ENCODE measurements at places on chromosomes 1 and 21.

DNA sequence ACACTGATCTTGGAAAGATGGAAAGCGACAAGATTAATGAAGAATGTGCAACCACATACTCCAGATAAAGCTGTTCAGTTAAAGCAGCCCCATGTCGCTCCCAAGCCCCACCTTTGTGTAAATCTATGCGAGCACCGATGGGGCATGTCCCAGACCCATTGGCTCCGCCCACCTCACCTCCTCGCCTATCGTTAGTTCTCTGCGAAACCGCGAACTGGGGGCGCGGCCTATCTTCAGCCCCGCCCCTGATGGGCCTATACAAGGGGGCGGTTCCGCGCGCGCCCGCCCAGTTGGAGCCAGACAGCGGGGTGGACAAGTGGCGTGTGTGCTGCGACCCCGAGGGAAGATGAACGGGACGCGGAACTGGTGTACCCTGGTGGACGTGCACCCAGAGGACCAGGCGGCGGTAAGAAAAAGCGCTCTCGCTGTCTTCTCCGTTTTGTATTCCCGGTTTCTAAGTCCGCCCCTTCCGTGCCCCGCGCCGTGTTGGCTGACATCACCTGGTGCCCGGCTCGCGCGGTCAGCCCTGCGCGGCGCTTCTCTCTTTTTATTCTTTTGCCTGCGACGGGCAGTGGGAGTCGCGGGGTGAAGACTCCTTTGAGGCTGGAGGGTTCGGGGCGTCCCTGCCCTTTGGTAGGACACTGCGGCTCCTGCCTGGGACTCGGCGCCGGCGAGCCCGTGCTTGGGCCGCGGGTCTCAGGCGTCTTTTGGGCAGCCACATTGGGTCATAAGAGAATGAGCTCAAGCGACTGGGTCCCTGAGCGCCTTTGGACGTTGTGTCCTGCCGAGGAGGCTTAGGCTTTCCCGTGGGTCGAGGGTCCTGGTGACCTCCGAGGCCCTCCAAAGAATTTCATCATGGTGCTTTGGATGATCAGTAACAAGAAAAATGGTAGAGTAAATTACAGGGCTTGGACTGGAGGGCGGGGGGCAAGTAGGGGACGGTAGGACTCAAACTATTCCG lies at the start of gene TUFT1:
TUFT1 (plus strand) TSS at position 289 of the 961 bp plus-strand sequence; CDS start at position 347, 58 bp downstream.
- peak; percentile 95 for DNase-seq

- no peak for DNase-seq
These were observed 64.9 kb downstream of the TGFB2 start for GRCh38 chr1:218409946-218410510.

- no peak for DNase-seq
These were observed 114.8 kb downstream of the DNAH14 start for GRCh38 chr1:225044258-225044657.

- DNase-seq: no peak
These were observed 25.0 kb upstream of the AGBL4 start for GRCh38 chr1:50048791-50049190.

- no peak for DNase-seq
These were observed 256.8 kb downstream of the TOMM20 start for GRCh38 chr1:234871710-234872271.

GRCh38 chr21:41677671-41678015 lies 89.2 kb downstream of the RIPK4 start:
- no peak for DNase-seq

- no peak for DNase-seq
These were observed 331.4 kb upstream of the USP24 start for GRCh38 chr1:55546553-55546952.

- DNase-seq: peak; percentile 55
These were observed 690 bp downstream of the EPS8L3 start for GRCh38 chr1:109762821-109763645.

DNA sequence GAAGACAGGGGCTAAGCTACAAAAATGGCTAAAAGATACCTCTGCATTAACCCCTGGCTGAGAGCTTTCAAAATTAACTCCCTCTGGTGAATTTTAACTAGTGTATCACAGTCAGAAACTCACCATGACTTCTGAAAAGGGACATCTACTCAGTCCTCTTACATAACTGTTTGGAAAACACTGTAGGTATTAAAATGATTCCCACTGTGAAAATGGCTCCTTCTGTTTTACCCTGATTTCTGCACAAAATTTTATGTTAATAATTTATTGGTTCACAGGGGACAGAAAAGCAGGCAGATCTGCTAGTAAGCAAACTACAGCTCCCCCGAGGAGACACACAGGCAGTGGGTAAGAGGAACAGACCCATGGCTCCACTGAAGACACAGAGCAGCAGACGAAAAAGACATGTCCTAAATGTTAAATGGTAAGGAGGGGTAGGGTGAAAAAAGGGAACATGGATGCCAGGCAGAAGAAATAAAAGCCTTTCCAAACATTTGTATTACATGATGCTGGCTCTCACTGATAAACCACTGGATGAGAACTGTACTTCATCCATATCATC lies 111.7 kb downstream of the SLC45A1 start:
- no peak for DNase-seq

- no peak for DNase-seq
These were observed 4.7 kb downstream of the OR14I1 start for GRCh38 chr1:248697907-248698306.

DNA sequence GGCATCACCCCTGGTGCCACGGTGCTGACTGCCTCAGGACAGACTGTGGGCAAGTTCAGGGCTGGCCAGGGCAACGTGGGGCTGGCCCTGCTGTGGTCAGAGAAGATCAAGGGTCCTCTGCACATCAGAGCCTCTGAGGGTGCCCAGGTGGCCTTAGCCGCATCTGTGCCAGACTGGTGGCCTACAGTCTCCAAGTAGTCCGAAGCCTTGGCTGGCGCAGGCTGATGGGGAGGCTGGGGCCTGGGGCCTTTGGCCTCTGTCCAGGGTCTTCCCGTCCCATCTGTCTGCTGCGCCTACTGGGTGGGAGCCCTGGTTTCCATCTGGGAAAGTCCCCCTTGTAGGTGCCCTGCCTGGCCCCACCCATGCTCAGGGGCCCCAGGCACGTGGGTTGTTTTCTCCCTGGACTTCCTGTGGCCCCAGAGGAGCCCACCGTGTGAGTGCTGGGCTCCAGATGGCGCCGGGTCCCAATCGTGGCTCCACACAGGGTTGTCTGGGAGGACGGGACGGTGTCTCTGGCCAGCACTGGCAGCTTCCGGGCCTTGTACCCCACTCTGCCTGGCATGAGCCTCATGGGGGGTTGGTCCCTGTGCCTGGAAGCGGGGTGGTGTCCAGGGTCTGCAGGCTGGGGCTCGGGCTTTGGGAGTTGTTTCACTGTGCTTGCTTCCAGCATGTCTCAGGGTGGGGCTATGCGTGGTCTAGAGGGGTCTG lies 9.9 kb downstream of the IBA57 start:
- DNase-seq: no peak

DNA sequence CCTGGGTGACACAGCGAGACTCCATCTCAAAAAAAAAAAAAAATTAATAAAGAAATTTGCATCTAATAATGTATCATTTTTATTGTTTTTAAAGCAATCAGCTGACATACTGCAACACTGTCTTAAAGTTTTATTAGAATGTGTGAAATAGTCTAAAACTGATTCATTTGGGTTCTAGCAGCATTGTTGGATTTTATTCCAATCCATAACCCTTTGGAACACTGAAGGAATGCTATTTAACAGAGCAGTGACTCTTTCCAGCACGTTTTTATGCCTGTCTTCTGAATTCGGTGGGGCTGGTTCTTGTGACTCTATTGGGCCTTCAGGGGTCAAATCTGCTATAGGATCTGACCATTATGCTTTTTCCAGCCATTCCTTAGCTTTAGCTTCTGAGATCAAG lies 18.2 kb upstream of the FMO4 start:
- no peak for DNase-seq

DNA sequence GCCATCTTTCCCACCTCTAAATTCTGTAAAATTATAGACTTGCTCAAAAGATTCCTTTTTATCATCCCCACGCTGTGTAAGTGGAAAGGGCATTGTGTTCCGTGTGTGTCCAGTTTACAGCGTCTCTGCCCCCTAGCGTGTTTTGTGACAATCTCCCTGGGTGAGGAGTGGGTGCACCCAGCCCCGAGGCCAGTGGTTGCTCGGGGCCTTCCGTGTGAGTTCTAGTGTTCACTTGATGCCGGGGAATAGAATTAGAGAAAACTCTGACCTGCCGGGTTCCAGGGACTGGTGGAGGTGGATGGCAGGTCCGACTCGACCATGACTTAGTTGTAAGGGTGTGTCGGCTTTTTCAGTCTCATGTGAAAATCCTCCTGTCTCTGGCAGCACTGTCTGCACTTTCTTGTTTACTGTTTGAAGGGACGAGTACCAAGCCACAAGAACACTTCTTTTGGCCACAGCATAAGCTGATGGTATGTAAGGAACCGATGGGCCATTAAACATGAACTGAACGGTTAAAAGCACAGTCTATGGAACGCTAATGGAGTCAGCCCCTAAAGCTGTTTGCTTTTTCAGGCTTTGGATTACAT lies 61.9 kb downstream of the POFUT2 start:
- DNase-seq: no peak

DNA sequence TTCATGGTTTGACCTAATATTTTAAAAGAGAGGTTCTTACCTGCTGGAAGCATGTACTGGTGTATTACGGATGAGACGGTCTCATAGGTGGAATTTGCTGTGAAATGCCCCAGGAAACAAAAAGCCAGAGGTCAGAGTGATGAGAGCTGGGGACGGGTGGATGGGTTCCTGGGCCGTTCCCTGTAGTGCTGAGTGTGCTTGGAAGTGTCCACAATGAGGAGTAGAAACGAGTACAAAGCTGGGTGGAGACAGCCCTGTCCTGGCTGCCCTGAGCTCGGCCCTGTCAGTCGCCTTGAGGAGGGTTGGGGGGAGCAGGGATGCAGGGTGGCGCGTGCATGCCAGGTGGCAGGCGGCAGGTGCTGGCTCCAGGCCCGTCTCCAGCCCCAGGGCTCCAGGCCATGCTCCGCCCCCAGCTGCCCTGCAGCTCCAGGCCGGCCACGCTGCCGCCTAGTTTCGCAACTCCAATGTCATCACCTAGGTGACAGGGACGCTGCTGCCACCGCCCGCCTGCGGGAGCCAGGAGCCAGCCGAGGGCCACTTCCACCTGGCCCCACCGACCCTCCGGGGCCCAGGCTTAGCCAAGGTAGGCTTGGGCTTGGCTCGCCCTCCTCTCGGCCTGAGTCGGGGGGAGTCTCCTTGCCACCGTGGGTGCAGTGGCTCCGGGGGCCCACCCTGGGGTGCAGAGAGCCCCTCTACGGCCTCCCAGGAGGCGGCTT lies 16.4 kb downstream of the TP73 start:
- peak; percentile 53 for DNase-seq

- no peak for DNase-seq
These were observed 30.2 kb upstream of the DUSP10 start for GRCh38 chr1:221772117-221772516.

DNA sequence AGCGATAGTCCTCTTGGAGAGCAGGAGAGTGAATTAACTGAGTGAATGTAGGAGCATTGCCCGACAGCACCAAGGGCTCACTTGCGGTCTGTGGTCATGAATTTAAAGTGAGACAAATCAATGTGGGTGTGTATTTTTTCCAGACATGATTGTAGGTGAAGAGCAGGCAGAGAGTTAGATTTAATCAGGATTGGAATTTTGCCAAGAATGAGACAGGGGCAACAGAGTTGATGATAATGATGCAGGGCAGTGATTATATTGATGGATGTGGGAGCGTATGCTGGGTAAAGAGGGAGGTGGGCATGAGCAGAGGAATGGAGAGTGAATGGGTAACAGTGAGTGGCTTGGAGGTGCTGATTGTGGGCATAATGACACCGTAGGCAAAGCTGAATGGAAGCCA lies 20.0 kb upstream of the SYT6 start:
- no peak for DNase-seq

DNA sequence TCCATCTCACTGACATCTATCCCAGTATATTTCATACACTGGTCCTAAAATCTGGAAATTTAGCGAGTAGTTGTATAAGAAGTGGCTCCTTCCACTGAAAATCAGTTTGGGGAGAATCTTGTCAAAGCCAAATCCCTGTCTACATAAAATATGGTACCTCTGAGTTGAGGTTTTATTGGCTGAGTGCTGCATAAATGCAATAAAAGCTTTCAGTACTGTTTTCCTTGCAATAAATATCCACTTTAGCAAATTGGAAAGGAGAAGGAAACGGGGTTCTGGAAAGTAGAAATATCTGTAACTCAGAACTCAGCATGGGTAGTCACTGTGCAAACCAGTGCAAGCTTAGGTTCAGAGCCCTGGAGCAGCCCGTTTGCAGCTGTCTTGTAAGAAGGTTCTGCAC lies 580.2 kb downstream of the SMYD3 start:
- DNase-seq: no peak

DNA sequence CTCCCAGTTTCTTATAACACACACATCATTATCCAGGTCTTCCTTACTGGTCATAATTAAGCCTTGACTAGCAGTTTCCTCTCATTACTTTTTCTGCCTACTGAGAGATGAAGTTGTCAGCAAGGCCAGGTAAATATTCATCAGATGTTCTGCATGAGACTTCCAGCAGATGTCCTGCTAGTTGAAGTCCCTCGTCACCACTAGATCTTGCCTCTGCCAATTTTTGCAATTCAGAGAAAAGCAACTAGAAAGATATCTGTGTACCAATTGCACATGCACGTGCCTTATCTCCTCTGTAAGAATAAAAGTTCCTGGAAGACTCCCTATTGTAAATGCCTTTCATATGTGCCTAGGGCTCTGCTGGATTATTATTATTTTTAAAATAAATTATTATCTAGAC lies 18.3 kb downstream of the ACKR1 start:
- DNase-seq: no peak

- no peak for DNase-seq
These were observed 1.7 kb downstream of the PERM1 start for GRCh38 chr1:980137-980571.

GRCh38 chr1:69244211-69244610 lies 323.5 kb upstream of the LRRC7 start:
- no peak for DNase-seq

GRCh38 chr21:25342816-25343215 lies 264.5 kb downstream of the MRPL39 start:
- DNase-seq: no peak

GRCh38 chr21:34967509-34968289 lies 81.4 kb downstream of the RUNX1 start:
- peak; percentile 26 for DNase-seq

DNA sequence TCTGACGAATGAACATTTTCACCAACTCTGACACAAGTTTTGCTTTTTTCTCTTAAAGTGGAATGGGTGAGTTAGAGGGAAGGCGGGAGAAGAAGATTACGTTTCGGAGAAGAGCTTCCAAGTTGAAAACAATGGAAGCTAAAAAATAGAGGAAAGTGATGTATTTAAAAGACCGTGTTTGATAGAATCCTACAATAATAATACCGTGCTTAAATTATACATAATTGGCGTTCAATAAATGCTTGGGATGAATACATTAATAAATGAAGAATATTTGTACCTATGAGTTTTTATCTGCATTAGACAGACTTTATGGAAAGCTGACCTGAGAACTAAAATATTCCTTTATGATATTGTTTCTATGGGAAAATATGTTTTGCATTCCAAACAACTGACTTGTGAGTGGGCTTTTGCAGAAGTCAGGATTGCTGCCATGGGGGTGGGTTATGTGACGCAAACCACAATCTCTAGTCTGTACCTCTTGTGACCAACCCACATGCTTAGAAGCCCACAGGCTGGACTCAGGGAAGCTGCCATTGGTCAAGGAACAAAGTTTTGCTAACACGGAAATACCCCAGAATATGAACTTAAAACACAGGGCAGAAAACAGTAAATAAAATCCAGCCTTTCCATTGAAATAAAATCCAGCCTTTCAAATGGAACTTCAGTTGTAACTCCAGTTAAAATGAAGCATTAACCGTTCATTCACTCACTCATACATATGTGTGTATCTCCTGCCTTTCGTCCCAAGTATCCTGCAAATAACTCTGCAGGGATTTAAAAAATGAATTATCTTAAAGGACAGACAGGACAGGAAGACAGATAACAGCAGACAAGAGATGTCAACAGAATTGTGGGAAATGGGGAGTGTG lies 21.3 kb upstream of the ATF3 start:
- no peak for DNase-seq
